ENCODE measurements at places on chromosomes 2 and 18.
A peak's percentile ranks its signal among the peaks of the same experiment; 100 is the strongest.

DNA sequence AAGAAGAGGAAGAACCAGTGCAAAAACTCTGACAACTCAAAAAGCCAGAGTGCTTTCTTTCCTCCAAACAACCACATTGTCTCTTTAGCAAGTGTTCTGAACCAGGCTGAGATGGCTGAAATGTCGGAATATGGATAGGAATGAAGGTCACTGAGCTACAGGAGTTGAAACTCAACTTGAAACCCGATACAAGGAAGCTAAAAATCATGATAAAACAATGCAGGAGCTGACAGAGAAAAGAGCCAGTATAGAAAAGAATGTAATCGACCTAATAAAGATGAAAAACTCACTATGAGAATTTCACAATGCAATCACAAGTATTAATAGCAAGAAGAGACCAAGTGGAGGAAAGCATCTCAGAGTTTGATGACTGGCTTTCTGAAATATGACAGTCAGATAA lies 15.0 kb upstream of the EIF2AK3 start:
- DNase-seq, result no peak

DNA sequence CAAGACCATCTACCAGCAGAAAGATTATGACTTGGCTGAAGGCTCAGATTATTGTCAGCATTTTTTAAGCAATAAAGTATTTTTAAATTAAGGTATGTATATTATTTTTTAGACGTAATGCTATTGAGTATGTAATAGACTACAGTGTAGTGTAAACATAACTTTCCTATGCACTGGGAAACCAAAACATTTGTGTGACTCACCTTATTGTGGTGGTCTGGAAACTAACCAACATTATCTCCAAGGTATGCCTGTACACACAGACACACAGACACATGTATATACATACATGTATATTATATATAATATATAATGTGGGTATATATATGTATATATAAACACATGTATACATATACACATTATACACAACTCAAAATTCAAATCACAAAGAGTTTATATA lies 9.1 kb upstream of the TMEFF2 start:
- no peak for DNase-seq

DNA sequence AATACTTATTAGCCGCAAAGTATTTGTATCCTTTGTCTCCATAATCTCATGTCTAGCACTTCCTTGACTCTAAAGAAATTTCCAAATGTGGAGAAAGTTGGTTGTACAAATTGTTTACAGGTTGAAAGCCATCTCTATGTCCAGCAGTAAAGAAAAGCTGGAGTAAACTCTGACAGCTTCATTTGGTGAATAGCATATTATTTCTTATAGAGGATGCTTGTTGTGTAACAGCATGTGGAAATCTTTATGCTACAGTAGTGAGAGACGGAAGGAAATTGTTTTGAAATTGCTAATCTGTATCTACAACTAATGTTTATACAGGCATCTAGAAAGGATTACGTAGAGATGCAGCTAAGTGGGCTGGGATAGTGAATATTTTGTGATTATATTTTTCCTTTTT lies 78.5 kb downstream of the UGGT1 start:
- no peak for DNase-seq

DNA sequence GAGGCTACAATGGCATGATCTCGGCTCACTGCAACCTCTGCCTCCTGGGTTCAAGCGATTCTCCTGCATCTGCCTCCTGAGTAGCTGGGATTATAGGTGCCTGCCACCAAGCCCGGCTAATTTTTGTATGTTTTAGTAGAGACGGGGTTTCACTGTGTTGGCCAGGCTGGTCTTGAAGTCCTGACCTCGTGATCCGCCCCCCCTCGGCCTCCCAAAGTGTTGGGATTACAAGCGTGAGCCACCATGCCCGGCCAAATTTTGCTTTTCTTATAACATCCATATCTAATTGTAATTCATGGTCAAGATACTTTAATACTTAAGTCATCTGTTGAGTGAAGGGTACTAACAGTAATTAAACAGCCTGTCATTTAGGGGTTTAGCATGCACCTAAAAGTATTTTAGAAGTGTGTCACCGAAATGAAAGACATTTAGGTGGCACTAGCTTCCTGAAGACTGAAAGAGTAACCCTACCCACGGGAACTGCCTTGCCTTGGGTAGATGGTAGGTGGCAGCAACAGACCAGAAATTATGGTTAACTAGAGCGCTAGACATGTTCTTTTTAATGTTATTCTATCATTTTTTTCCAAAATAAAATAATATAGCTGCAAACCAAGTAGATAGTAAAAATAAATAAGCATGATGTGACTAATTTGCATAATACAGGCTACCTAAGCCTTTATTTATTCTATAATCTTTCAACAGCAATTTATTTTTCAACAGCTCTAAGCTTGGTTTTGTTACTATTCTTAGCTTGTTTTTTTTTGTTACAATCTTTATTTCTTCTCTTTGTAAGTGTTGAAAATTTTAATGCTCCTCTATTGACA lies 8.6 kb upstream of the ACYP2 start:
- no peak for DNase-seq

DNA sequence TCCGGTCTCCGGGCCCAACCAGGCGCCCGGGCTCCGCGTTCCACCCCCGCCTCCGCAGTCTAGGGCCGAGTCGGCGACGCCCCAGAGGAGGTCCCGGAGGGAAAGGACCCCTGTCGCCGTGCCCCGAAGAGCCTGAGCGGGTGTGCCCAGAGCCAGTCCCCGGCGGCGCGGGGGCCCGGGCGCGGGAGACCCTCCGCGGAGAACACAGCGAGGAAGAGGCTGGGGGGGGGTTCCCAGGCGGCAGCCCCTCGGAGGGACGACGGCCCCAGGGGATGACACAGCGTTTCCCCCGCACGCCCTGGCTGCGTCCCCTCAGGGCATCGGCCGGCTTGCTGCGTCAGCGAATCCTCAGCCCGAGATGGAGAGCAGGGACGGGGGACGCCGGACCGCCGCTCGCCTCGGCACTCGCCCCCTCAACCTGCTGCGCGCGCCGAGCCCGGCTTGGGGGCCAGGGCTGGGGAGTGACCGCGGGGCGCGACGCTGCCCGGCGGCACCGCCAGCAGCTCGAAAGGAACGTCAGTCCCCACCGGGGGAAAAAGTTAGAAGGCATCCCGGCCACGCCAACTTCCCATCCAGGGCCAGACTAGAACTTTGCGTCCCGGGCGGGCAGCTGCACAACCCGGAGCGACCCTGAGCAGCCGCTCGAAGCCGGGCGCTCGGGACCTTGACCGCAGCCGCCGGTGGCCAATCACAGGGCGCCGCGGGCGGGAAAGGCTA lies 711 bp downstream of the SFXN5 start:
- DNase-seq, result peak; percentile 55

GRCh38 chr18:77073336-77074093 lies 59.1 kb downstream of the MBP start:
- peak; percentile 35 for DNase-seq

DNA sequence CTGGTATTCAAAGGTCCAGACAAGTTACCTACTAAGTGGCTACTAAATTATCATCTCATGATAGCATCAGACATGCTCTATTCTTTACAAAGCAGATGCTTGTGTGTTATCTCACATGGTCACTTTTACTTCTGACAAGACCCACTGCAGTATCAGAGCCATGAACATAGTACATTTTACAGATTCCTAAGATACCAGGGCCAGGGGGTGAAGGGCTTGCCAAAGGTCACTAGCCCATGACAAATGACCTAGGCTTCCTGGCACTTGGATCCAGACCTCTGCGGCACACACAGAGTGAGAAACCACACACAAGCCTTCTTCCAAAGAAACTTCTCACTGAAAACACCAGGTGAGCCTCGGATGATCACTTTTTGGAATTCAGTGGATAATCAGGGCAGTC lies 446.8 kb downstream of the EIPR1 start:
- no peak for DNase-seq

DNA sequence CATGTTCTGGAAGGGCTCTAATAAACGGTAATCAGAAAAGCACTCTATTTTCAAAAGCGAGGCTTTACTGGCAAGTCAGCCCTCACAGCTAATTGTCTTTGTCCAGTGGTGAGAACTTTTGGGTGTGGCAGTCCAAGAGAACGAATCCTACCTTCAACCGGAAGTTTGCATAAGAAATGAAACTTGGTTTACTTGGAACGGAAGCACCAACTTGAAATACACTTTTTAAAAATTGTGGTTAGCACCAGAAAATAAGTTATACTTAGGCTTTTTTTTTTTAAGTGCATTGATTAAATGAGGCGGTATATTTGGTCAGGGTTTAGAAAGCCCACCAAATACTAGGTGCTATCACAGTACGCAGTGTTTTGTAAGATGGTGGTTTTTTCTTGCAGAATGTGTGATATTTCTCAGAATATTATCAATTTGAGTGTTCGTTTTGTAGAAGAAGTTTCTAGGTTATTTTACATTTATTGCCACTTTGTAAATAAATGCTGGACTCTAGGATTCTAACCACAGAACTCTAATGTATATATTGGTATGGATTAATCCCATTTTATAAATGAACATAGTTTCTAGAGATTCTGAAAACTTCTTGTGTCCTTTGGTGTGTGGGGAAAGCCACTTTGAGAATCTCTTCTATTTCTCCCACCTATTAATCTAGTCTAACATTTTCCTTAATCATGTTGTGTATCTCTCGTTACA lies 1.2 kb downstream of the MYL12A start:
- peak; percentile 26 for DNase-seq

GRCh38 chr2:3078684-3079083 lies 298.9 kb downstream of the EIPR1 start:
- DNase-seq, result no peak

DNA sequence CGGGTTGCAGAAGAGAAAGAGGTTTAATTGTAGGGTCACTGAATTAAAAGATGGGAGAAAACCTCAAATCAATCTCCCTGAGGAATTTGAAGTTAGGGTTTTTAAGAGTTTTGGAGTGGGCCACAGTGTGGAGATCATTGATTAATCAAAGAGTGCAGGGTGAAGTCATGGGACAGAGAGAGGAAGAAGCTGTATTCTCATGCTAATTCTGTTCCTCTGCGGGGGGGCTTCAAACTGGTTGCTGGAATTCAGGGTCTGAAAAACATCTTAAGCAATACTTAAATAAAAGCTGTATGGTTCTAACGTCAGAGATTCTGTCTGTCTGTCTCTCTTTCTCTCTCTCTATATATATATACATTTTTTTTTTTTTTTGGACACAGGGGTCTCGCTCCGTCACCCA lies 169.8 kb upstream of the SPATS2L start:
- no peak for DNase-seq

DNA sequence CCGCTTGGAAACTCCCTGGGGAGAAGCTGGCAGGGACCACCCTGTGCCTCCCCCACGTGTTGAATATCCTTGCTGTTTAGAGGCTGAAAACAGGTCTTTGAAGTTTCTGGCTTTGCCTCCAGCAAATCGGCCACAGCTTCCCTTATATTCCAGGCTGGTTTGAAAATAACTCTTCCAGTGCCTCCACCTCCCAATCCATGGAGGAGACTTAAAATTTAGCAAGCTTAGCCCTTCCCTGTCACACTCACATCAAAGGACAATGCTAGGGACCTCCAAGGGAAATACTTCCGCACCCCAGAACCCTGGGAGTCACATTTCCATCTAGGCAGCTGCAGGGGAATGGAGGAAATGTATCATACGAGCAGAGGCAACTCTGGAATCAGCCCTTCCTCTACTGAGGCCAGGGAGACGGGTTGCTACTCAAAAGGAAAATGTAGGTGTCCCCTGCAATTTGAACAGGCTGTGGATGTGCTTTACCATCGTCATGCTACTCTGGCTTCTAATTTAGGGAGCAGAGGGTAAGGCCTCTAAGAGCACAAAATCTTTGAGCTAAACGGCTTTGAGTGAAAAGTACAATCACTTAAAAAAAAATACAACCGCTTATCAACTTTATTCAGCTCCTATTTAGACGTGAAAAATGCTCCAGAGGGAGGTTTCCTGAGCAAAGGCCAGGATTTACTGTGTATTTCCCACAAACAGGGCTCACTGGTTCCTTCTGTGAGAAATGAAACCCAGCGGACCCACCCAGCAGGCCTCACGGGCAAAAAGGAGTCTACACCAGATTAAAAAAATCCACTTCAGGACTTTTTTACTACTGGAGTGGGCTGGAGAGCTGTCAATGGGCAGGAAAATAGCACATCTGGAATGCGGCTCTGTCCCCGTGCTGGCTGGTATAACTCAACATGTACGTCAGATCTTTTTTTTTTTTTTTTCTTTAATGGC lies 49.4 kb upstream of the PKDCC start:
- no peak for DNase-seq

DNA sequence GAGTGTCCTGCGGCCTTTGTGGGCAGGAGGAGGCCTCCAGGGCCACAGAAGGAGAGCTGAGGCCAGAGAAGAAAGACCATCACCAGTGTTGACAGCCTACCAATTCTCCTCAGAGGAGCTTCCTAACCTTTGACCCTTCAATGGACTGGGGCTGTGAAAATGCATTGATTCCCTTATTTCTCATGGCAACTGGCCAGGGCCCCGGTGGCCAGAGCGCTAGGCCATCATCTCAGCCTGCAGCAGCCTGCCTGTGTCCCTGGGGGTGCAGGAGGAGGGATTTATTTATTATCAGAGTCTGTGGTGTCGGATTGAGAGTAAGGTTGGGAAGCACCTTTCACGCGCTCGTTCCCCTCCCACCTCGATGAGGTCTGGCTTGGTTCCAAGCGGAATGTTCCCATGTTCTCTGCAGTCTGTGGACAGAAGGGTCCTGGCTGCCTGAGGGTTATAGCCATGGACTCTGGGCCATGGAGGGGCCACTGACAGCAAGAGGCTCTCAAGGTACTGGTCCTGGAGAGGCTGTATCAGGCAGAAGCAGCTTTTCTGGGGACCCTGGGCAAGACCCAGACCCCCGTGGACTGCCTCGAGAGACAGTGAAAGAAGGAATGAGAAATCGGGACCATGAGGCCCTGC lies 53.8 kb downstream of the CYP27C1 start:
- no peak for DNase-seq

GRCh38 chr18:49251451-49251850 lies 209.0 kb downstream of the DYM start:
- no peak for DNase-seq

DNA sequence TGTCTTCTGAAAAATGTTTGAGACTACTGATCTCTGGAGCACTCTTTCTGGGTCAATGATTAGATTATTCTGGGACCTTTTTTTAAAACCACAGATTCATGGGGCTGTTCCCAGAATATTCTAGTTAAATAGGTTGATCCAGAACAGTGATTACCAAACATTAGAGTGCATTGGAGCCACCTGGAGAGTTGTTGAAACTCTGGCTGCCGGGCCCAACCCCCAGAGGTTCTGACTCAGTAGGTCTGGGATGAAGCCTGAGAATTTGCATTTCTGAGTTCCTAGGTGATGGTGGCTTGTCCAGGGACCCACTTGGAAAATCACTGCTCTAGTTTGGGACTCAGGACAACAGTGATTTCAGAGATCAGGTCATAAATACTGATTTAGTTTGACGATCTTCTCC lies 197.3 kb downstream of the PTPRM start:
- no peak for DNase-seq

GRCh38 chr2:158578703-158579330 lies 122.1 kb downstream of the PKP4 start:
- no peak for DNase-seq

GRCh38 chr2:128594953-128595677 lies 276.4 kb upstream of the HS6ST1 start:
- no peak for DNase-seq

All from T-helper 2 cell treated with Interferon-gamma antibody and Interleukin-4, amounts not matched to agents 5 μg/mL and 100 μg/mL, for 36 hours (primary cell).